HepG2 (cell line): ENCODE measurements at places on chromosomes 2 and 18.

- DNase-seq = peak; percentile 33
Observed at GRCh38 chr2:218898109-218898878, 17.6 kb downstream of the WNT10A start.

- no peak for DNase-seq
Observed at GRCh38 chr2:215862351-215862771, 151.0 kb downstream of the MREG start.

DNA sequence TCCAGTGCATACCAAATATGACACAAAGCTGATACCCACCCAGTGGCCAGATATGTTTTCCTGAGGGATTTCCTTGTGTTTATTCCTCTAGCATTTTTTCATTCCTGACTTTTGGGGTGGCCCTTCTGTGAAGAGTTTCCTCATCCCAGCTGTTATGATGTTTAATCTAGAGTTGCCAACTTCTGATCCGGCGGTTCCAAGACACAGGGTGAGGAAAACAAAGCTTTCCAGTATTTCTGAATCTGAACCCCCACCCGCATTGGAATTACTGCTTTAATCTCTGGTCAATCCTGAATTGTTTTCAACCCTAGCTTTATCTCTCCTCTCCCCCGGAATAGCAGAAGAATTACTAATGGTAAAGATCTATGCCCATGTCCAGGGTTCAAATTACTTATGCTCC lies 39.2 kb upstream of the PNPT1 start:
- no peak for DNase-seq

GRCh38 chr18:36315736-36316135 lies 18.2 kb downstream of the FHOD3 start:
- DNase-seq = no peak

GRCh38 chr2:198326431-198326830 lies 522.0 kb downstream of the PLCL1 start:
- DNase-seq = no peak

- no peak for DNase-seq
Observed at GRCh38 chr2:164823126-164823525, 18.5 kb downstream of the COBLL1 start.

DNA sequence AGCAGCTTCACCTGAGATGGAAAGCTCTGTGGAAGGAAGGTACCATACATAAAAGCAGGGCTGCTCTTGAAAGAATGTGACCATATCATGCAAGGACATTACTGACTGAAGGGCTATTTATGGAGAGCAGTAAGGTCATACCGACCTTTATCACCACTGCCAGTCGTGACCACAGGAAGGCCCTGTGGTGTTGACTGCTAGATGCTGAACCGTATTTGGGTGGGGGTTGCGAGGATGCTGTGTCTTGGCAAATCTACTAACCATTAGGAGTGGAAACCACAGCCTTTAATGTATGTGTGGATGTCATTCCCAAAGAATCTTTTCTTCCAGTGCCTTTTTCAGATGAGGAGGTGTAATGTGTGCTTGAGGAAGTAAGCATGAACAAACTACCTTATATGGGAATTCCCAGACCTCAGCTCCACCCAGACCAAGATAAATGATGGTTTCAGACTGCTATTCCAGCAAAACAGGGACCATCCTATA lies 60.8 kb downstream of the LIMS1 start:
- peak; percentile 64 for DNase-seq

DNA sequence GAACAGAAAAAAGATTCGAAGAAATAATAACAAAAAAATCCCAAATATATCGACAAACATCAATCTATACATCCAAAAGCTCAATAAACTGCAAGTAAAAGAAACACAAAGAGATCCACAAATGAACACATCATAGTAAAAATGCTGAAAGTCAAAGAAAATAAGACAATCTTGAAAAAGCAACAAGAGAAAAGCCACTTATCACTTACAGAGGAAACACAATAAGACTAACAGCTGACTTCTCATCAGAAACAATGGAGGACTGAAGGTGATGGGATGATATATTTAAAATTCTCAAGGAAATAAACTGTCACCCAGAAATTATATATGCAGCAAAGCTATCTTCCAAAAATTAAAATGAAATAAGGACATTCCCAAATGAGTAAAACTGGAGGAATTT lies 140.3 kb downstream of the NDUFA10 start:
- no peak for DNase-seq

DNA sequence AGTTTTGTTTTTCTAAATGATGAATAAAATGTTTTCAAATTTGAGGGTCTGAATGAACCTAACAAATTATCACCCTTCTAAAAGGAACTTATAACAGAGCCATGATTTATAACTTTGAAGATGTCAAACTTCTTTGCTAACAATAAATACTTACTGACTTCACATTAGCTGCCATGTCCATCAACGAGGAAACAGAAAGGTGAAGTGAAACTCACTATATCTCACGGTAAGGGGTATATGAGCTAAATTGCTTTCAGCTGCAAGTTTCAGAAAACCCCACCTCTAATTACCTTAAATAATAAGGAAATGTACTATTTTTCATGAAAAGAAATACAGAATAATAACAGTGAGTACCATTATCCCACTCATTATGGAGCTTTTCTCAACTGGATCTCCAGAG lies 350.8 kb upstream of the NT5C1B start:
- DNase-seq = no peak

- peak; percentile 18 for DNase-seq
Observed at GRCh38 chr2:147173189-147173581, 671.6 kb upstream of the ACVR2A start.

DNA sequence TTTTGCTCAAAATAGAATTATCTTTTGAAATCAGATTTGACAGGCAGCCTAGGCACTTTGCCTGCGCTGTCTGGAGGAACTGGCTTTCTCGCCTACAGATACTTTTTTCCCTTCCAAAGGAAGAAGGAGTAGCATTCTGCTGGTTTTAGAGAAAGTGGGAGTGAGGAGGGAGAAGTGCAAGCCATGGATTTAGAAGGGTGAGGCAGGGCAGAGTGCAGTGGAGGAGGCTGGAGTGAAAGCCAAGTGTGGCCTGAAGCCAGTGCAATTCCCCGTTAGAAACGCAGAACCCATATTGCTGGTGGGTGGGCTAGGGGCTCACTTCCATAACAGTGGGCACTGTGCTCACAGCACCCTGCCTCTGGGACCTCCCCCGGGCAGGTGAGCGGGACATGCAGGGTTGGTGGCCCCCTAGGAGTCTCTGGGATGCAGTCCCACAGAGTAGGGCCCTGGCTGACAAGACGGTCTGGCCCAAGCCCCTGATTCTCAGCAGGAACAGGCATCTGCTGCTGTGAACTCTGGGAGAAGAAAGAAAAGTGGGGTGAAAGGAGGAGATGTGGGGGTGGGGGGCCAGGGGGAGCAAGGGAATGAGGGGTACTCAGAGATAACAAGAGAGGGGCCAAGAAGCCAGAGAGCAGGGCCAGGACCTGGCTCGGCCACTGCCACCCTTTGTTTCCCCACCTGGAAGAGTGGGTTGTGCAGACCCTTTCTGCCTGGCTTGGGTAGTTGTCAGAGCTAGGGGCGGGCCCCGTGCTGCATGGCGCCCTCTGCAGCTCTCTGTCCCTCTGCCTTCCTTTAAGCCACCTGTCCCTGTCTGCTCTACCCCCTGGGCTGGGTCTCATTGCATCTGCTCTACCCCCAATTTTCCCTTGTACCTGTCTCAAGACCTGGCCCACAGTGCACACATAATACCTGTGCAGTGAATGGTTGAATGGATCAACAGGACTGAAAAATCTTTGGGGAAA lies 273.5 kb upstream of the HS6ST1 start:
- no peak for DNase-seq

GRCh38 chr2:233584210-233584609 lies 17.6 kb upstream of the USP40 start:
- DNase-seq = no peak

DNA sequence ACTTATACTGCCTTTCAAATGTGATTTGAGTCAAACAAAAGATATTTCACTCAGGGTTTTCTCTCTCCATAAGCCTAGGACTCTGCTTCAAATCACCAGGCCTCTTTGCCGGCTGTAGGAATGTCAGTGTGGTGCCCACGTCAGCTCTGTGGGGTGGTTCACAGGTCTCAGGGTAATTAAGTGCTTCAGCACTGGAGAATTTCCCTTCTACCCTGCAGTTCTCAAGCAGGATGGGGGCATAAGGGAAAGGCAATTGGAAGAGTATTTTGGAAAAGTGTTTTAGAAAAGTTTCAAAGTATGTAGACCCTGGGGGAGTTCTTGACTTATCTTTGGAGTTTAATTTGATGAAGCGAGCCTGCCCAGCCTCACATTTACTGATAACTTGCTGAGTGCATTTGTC lies 9.6 kb downstream of the CNGA3 start:
- DNase-seq = no peak

DNA sequence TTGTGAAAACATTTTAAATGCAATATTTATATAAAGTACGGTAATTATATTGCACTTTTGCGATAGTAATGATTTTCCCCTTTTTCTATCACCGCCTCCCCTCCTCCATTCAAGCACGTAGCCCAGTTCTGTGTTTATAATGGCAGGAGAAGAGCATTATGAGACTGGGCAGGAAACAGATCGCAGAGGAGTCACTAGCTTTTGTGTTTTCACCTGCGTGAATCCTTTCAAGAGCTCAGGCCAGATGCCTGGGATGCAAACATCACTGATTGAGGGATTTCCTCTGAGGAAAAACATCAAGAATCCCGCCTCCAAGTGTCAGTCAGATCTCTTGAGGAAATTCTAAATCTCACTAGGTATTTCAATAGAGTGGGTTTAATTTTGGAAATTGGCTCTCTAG lies 178.4 kb upstream of the FN1 start:
- DNase-seq = no peak

DNA sequence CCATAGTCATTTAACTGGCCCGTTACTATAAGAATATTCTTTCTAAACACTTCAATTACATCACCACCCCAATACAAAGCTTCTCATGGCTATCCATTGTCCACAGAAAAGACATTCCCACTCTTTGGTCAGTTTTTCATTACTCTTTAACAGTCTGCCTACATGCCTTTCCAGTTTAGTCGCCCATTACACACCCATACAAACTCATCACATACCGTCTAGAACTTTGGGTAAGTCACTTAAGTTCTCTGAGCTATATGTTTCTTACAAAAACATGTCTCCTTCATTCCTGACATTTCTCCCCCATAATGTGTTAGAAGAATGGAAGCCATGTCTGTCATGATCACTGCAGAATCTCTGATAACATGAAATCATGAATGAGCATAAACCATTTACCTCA lies 108.2 kb upstream of the STK17B start:
- DNase-seq = no peak

DNA sequence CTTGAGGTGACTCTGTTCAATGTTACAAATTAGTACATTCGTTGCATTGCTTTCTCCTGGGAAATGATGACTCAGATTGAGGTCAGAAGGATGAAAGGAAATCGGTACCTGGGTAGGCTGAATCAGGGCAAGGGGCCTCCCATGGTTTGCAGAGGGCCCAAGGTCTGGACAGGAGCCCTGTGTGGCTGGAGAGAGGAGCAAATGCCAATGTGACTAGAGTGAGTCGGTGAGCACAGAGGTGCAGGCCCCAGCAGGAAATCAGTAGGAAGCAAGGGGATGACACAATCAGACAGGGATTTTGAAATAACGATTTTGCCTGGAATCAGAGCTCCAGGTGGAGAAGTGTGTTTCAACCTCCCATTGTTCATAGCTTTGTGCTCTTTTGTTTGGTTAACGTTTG lies 118.9 kb downstream of the CCDC102B start:
- DNase-seq = peak; percentile 46

GRCh38 chr2:39717067-39717466 lies 51.4 kb downstream of the TMEM178A start:
- DNase-seq = peak; percentile 48

DNA sequence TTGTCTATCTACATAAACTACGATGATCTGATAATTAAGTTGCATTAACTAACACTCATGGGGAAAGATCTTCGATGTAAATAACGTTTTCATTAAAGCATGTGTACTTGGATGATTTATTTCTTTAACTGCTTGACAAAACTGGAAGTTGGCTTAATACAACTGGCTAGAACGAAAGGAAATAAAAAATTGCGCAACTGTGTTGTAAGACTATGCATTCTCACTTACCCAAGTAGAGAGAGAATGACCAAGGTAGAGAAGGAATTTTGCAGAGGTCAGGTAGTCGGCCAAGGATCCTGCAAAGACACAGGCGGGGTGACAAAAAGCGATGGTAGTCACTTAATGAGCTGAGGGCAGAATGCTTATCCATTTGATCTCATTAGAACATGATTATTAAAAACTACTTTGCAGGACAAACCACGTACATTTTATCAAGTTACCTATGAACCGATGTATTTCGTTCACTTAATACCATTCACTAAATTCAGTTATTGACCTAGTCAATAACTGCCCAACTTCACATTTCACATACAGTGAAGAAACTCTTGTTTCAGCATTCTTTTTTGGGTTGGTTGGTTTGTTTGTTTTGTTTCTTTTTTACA lies 900 bp downstream of the SLC40A1 start:
- DNase-seq = no peak

- peak; percentile 88 for DNase-seq
Observed at GRCh38 chr2:70069049-70069448, 18.2 kb upstream of the PCBP1 start.

DNA sequence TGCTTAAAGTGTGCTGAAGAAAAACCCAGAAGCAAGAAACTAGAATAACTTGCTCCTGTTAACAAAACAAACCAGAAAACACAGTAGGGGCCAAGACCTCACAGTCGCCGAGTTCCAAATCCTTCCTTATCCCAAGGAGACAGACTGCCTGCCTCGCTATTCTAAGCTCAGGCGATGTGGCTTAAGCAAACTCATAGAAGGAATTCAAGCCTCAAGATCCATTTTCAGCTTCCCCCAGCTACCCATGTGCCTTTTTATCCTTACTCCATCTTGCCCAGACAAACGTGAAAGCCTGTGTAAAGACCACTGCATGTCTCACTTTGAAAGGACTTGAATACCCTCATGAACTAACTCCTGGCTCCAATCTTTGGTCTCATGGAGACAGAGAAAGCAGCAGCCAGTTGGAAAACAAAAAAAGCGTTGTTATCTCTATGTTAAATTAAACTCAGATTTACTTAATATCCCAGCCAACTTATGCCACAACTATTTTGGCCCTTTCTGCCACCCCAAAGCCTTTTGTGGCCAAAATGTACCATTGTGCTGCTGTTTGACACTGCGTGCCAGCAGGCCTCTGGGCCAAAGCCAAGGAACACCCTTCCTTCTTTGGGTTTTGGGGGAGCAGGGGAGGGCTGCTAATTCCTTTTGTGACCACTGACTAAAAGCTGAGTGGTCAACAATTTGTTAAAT lies 123.2 kb upstream of the FZD5 start:
- no peak for DNase-seq

DNA sequence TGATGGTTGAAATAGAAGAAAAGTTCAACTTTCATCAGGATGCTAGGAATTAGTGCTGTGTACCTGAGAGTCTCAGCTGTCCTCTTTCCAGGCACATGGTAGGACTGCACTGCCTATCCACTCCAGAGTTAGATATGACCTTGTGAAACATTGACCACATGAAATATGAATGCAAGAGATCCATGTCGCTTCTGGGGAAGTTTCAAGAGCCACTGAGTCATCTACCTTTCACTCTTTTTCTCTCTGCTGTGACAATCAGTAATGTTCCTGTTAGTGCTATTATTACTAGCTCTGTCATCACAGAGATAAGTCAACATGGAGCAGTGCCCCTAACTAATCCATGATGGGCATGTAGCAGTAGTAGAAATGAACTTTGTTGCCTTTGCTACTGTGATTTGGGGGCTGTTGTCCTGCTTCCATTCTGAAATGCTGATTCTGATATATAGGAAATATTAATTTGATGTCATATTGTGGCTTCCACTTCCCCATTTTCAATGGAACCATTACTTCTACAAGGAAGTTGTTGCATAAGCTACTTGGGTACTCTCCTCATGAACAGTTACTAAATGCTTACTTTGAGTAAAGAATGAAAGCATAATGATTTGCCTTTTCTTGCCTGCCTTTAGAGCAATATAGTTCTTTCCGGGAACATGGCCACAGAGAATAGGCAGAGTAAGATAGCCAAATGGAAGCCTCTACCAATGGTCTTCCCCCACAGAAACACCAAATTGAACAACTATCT lies 192.8 kb upstream of the ZNF521 start:
- no peak for DNase-seq
